Renal cortex interstitium (tissue), 15 donors: ENCODE measurements at places on chromosomes 1 and 21. TPM values are rescaled to one million over a fixed set of nuclear protein-coding genes. Genes with fewer than 3 reads are reported as not detected.

DNA sequence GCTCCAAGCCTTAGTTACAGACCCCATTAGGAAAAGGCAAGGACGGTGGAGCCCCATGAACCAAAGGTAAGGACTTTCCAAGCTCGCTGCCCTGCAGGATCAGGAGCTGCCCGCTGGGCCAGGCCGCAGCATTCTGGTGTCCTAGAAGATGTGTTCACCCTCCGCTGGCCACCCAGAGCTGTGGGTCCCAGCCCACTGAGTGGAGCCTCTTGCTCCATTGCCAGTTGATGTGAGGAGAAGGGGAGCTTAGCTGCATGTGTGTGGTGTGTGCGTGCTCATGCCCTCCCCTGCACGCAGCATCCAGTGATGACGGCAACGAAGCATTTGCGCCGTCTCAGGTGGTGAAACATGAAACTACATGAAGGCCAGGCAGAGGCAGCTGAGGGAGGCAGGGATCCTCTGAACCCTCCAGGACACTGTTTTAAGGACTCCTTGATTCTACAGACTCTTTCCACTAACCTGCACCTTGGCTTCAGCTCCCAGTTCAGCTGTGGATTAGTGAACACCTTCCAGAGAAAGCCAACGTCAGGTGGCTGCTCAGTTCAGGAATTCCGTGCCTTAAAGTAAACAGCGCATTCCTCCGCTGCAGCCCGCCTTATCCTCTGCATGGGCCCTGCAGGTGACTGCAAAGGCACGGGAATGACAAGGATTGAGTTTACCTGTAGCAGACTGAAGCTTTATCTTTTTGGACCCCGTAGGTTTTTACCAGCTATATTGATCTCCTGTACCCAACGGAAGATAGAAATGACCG is 48.7 kb downstream of the SMYD2 start:
- DNase-seq: no peak

- DNase-seq: no peak
Measured at GRCh38 chr1:167627865-167628641, 2.0 kb upstream of the RCSD1 start.

DNA sequence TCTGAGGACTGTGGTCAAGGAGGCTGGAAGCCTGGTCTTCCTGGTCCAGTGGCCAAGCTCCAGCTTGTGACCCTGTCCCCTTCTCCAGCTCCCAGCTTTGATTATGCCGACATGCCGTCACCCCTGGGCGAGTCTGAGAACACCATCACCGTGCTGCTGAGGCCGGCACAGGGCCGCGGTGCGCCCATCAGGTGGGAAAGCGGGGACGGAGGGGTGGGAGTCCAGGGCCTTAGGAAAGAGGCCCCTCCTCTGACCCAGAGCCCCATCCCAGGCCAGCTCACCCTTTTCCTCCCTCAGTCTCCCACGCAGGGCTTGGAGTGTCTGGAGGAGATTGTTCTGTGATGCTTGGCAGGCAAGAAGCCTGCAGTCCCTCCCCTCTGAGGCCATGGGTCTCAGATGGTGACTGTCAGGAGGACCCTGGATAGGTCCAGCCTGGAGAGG is 43.6 kb downstream of the PTPRU start:
- DNase-seq: no peak

DNA sequence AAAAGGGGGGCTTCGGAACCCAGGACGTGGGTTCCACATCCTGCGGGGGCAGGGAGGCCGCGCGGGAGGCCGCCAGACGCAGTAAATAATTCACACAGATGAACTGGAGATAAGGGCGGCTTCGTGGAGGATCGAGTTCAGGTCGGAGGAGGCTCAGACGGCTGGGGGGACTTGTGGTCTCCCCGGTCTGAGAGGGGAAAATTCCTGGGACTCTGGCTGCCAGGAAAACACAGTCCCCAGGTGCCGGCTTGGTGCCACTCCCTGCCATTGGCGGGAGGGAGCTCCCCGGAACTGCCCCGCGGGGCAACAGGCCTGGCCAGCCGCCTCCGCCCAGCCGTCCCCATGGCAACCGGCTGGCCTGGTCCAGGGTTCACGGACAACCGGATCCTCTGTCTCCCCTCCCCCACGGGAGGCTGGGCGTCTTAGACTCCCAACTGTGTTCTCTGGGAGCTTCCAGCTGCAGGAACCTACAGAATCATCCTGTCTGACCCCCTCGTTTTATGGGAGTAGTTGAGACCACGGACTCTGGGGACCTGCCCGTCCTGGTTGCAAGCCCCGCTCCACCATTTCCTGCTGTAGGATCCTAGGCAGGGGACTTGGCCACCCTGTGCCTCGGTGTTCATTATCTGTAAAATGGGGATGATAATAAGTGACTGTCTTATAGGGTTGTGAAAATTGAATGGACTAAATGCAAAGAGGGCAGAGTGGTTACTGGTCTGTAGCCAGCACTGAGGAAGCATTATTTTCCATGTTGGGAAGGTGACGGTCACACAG is 9.6 kb downstream of the CAMK2N1 start:
- no peak for DNase-seq

The FCGR3A gene
- 2.7 TPM for polyA plus RNA-seq

- DNase-seq: no peak
Measured at GRCh38 chr1:92992054-92992453, 30.8 kb upstream of the DIPK1A start.

The ABL2 gene
- 12.3 TPM for polyA plus RNA-seq

The FALEC gene
- 0.37 TPM for polyA plus RNA-seq

DNA sequence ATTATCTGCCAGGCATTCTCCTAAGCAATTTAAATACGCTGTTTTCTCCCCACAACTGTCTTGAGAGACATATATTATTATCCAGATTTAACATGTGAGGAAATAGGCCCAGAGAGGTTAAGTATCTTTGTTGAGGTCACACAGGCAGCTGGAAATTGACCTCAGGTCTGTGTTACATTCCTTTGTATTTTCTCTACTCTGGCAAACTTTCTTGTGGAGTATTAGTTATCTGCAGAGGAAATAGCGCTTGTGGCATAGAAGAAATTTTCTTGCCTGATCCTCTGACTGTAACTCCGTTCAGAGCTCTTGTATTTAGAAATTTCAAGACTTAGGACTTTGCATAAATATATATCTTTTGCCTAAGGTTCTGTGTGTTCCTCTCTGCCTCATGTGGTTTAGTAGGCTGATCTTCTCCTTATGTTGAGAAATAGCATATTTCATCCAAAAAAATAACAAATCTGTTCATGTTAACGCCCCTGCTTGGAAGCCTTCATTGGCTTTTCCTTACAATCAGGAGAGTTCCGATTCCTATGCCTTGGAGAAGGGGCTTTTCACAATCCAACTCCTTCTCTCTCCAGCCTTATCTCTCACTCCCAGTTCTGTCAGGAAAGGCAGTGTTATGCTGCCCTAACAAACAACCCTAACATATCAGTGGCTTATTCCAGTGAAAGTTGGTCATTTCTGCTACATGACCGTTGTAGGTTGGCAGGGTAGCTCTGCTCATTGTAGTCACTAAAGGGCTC is 2.5 kb upstream of the JUN start:
- no peak for DNase-seq

GRCh38 chr1:82894635-82895034 is 1093.9 kb downstream of the ADGRL2 start:
- DNase-seq: no peak

GRCh38 chr1:207810606-207811295 is 58.9 kb downstream of the CD46 start:
- DNase-seq: no peak

- no peak for DNase-seq
Measured at GRCh38 chr1:47813970-47814369, 183.2 kb downstream of the TRABD2B start.

The CR1L gene
- 1.3 TPM for polyA plus RNA-seq

DNA sequence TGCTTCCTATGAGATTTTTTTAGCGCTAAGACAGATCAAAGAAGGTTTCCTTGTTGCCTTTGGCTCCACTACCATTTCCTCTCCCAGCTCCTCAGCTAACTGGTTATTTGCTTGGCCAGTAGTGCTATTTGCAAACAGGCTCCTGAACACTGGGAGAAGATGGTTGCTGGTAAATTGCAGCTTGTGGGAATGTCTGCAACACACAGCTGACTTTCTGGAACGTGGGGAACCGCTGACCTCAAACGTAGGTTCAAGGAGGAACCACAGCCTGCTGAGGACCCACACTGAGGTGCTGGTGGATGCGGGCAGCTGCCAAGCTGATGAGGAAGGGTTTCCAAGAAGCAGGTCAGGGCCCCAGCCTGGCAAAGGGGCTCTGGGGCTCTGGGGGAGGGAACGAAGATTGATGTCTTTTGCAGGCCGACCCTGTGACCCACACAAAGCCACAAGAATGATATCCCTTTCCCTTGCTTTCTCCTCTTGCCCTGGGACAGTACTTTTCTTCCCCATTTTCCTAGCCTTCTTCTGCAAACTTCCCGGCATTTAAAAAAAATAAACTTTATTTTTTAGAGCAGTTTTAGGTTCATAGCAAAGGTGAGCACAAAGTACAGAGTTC is 24.8 kb downstream of the GNG4 start:
- DNase-seq: no peak

The DENND2C gene
- 3.7 TPM for polyA plus RNA-seq

- no peak for DNase-seq
Measured at GRCh38 chr1:161781995-161782394, 15.9 kb downstream of the ATF6 start.

The KRTAP22-2 gene
- not detected for polyA plus RNA-seq

The PHF13 gene
- 26.9 TPM for polyA plus RNA-seq

GRCh38 chr1:56416495-56416894 is 162.9 kb downstream of the PLPP3 start:
- no peak for DNase-seq

DNA sequence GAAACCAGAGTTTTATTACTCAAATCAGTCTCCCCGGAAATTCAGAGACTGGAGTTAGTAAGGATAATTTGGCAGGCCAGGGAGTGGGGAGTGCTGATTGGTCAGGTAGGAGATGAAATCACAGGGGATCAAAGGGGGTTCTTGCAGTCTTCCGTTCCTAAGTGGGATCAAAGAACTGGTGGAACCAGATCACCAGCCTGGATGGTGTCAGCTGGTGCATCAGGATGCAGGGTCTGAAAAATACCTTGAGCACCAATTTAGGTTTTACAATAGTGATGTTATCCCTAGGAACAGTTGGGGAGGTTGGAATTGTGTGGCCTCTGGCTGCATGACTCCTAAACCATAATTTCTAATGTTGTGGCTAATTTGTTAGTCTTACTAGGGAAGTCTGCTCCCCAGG is 1.4 kb upstream of the CD101 start:
- DNase-seq: no peak

- peak; percentile 31 for DNase-seq
Measured at GRCh38 chr1:2468041-2468472, 8.0 kb upstream of the PLCH2 start.

The AGO1 gene
- 17.2 TPM for polyA plus RNA-seq

The ARHGAP30 gene
- polyA plus RNA-seq: 2.5 TPM

DNA sequence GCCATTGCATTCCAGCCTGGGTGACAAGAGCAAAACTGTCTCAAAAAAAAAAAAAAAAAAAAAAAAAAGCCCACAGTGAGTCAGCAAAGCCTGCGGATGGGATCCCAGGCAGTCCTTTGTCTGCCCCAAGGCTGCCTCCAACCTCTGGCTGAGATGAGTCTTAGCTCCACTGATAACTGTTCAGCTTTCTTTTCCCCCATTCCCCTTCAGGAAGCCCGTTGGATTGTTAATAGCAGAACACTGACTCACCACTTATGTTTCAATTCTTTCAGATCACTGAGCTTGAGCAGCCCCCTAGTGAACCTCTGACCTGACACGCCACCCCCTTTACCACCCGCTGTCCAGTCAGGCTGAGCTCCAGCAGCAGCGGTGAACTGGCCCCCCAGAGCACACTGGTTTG is 57.5 kb downstream of the ERG start:
- DNase-seq: no peak

GRCh38 chr1:10761503-10762152 is 34.8 kb downstream of the CASZ1 start:
- DNase-seq: no peak

DNA sequence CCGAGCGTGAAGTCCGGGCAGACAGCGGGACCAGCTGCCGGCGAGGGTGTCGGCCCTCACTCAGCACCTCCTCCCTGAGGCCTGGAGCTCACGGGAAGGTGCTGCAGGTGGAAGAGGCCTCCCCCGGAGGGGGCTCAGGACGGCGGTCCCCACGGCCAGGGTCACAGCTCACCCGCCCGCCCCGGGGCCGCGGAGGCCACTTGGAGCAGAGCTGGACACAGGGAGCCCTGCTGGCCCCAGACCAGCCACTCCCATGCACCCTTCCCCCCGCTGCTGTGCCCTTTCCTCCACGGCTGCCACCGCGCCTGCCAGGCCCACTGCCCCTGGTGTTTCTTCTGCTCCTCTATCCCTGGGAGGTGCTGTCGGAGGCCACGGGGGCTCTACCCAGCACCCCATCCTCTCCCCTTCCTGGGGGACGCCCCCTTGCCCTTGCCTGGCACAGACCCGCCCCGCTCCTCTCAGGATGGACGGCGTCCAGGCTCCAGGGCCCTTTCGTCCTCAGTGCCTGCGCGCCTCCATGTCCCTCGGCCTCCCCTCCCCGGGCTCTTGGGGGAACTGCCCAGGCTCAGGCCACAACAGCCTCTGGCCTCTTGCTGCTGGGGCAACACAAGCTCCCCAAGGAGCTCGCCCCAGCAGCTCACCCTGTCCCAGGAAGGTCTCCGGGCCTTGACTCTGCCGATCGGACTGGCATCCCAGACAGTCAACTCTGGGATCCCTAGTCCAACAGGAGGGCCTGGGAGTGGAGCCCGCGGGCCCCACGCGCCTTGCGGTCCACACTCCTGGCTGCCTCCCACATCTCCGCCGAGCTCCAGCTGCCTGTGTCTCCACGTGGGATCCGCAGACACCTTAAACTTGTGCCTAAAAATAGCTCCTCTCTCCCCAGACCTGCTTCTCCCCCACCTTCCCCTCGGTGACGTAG is 4.1 kb downstream of the TMEM240 start:
- no peak for DNase-seq

The GUCA2A gene
- polyA plus RNA-seq: not detected

The SLC16A4 gene
- polyA plus RNA-seq: 115 TPM

GRCh38 chr1:164648636-164649035 is 89.7 kb downstream of the PBX1 start:
- no peak for DNase-seq

DNA sequence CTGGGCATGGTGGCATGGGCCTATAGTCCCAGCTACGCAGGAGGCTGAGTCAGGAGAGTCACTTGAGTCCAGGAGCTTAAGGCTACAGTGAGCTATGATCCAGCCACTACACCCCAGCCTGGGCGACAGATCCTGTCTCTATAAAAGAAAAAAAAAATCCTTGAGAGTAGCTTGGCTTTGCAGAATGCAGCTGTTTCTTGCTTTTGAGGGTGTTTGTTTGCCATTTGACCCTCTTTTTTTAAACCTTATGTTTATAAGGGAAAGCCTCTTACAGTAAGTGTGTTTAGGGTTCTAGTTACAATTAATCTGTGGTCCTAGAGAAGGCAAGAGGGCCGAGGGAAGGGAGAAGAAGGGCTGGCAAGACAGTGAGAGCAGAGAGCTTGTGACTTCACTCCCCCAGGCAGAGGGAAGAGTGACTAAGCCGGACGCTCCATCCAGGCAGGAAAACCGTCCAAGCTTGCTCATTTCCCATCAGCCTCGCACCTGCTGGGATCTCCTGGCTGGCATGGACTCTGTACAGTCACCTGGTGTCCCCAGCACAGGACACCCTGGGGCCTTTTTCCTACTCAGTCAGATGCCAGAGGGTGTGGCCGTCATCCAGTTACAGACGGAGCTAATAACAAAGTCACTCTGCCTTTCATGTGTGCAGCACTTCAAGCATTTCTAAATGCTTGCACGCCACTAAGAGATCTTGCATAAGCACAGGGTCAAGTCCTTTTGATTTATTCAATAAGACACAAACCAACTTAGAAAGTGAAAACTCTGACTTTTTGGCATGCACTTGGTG is 55.5 kb upstream of the PSEN2 start:
- peak; percentile 41 for DNase-seq
